ENCODE measurements at places on chromosomes 1 and 21. TPM values are rescaled to one million over a fixed set of nuclear protein-coding genes. Genes with fewer than 3 reads are reported as not detected.
A peak's percentile ranks its signal among the peaks of the same experiment; 100 is the strongest.

Gene RAB3B
- total RNA-seq, result 11.5 TPM

Gene NBPF6
- total RNA-seq, result not detected

GRCh38 chr1:153533689-153534201 is 2.0 kb downstream of the S100A6 start:
- DNase-seq, result peak; percentile 56

DNA sequence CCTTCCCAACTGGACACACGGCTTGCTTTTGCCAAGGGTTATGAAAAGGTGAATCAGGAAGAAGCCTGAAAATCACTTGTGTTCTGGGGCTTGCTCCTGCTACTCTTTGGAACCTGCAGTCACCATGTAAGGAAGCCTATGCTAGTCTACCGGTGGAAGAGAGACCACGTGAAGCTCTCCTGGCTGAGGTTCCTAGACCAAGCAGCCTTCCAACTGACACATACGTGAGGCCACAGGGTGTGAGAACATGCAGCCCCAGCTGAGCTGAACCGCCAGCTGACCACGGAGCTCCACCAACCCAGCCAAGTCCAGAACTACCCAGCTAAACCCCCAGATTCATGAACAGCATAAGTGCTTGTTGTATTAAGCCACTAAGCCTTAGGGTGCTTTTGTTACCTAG is 72.8 kb upstream of the KRTAP19-8 start:
- DNase-seq, result no peak

Gene LCE2A
- not detected for total RNA-seq

Gene SCAMP3
- total RNA-seq, result 52.5 TPM

- no peak for DNase-seq
Observed at GRCh38 chr1:84363019-84363418, 35.3 kb upstream of the DNASE2B start.

GRCh38 chr21:25635310-25635709 is 3.7 kb upstream of the JAM2 start:
- DNase-seq, result no peak

Gene HCRTR1
- 0.73 TPM for total RNA-seq

GRCh38 chr1:15620155-15620545 is 2.9 kb downstream of the DDI2 start:
- DNase-seq, result no peak

GRCh38 chr1:22363403-22364325 is 88.0 kb upstream of the ZBTB40 start:
- DNase-seq, result no peak

- no peak for DNase-seq
Observed at GRCh38 chr21:46185716-46186115, 1.5 kb upstream of the SPATC1L start.

Gene SLC44A5
- total RNA-seq, result 11.2 TPM

- DNase-seq, result no peak
Observed at GRCh38 chr1:20255666-20256065, 35.0 kb upstream of the VWA5B1 start.

DNA sequence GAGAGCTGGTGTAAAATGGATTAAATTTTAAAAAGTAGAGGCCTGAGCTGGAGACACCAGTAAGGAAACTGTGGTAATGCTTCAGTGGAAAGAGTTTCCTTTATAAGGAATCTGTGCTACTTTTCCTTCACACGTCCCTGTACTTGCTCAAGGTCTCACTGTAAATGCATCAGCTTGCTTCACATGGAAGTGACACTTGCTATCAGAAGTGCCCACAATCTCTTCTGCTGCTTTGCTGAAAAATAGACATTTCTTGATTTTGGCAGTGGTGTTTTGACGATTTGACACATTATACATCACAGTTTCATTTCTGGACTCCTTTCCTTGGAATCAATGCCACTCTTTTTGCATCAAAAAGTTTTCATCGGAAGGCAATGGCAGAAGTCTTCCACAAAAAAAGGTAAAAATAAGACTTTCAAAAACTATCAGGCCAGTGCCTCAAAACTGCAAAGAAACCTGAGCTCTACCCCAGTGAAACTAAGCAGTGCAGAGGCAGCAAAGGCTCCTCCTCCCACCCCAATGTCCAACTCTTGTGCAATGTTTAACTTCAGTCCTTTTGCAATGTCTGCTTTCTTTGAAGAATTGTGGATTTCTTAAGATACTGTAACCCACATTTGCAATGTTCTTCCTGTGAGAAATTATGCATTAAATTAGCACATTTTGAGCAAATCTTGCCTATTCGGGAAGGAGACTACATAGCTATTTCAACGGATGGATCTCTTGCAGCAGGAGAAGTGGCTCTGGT is 18.4 kb upstream of the TSPAN2 start:
- no peak for DNase-seq

- no peak for DNase-seq
Observed at GRCh38 chr1:53376742-53377437, 49.0 kb upstream of the LRP8 start.

DNA sequence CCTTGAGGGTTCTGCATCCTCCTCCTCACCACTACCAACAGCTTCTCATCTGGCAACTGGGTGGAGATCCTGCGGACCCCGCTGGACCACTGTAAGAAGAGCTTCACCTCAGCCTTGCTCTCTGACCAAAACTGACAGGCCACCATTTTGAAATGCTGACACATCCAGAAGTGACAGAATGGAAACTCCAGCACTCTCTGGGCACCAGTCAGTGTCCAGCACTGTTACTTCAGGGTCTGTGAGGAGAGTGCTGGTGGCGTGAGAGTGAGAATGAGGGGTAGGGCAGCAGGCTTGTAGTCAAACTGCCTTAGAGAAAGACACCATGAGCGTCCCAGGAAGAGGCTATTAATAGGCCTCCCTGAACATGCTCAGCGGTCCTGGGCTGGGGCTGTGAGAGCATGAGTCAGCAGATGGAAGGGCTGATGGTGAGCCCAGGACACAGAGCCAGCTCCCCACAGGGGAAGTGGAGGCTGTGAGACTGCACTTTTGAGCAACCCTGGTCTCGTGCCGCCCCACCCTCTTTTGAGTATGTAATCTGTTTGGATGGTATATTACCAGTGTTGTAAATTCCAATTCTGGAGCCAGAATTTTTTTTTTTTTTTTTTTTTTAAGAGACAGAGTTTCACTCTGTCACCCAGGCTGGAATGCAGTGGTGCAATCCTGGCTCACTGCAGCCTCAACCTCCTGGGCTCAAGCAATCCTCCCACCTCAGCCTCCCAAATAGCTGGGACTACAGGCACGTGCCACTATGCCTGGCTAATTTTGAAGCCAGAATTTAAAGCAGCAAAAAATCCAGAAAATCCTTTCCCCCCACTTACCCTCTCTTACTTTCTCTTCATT is 34.4 kb upstream of the SLC30A1 start:
- peak; percentile 26 for DNase-seq

Gene REN
- total RNA-seq, result not detected

Gene SPATA46
- not detected for total RNA-seq

Gene CADM3
- 332 TPM for total RNA-seq

DNA sequence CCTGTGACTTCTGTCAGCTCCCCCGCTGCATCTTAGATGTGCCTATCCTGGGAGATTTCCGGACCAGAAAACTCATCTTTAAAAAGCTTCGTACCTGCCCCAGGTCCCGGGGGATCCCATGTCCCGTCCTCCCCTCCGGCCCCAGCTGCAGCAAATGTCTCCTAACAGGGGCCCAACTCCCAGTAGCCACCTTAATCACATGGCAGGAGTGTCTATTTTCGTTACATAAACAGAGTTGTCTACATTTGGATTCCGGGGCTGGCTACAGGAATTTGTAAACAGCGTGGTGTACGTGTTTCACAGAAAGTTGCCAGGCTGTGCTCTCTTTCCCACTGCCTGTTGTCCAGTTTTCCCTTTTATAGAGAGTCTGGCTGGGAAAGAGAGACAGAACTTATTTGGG is 17.9 kb upstream of the KCNE2 start:
- DNase-seq, result no peak

DNA sequence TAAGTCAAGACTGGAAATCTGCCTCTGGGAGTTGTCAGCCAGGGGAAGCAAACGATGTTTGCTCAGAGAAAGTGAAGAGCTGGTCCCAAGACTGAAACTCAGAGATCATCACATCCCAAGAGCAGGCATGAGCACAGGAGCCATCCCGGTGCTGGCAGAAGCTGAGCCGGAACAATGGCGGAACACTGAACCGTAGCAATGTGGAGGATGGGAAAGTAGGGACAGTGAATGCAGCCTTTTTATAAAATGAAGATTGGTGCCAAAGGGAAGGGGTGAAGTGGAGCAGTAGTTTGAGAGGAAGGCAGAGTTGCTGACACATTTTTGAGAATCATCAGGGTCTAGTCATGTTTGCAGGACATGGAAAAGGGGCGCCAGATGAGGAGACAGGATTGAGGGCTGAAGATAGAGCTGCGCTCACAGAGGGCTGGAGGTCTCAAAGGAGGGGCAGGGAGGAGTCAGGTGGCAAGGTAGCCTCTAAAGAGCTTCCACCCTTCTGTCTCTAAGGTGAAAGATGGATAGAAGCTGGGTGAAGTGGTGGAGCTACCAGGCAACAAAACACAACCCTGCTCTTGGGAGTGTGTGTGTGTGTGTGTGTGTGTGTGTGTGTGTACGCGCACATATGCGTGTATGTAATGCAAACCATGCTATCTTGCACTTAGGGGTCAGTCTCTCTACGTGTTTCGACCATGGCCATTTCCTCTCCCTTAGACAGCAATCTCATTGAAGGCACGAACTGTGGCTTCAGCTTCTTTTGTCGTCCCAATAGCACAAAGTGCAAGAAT is 94.3 kb upstream of the IRF2BP2 start:
- no peak for DNase-seq

Gene AIRE
- total RNA-seq, result 2.2 TPM

Gene NMNAT2
- total RNA-seq, result 225 TPM

DNA sequence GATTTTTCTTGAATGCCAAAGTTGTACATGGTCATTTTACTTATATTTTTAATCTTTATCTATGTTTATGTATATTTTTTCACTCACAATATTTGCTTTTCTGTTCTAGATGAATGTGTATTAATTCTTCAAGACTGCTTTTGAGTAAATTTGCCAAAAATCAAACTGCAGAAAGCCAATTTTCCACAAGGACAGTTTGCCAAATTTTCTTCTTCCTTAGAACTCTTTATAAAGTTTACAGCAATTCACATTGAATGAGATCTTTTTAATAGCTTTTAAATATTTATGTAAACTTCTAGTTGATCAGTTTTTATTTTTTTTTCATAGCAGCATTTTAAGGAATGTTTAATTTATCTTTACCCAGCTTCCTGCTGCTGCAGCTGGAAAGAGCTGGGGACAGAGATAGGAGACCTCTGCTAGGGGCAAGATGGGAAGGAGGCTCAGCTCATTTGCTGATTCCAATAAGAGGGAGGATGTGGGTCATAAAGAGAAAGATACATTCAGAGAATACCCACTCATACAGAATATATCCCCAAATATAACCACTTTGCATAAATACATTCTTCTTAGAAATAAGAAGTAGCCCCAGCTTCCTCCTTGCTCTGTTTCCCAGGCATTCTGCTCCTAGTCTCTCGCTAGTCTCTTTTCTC is 93.0 kb downstream of the ODF2L start:
- DNase-seq, result no peak

GRCh38 chr1:41359211-41360073 is 1.8 kb upstream of the FOXO6 start:
- DNase-seq, result no peak

GRCh38 chr1:155324717-155325602 is 4.3 kb downstream of the RUSC1 start:
- peak; percentile 49 for DNase-seq

Gene GPATCH3
- total RNA-seq, result 19.1 TPM

DNA sequence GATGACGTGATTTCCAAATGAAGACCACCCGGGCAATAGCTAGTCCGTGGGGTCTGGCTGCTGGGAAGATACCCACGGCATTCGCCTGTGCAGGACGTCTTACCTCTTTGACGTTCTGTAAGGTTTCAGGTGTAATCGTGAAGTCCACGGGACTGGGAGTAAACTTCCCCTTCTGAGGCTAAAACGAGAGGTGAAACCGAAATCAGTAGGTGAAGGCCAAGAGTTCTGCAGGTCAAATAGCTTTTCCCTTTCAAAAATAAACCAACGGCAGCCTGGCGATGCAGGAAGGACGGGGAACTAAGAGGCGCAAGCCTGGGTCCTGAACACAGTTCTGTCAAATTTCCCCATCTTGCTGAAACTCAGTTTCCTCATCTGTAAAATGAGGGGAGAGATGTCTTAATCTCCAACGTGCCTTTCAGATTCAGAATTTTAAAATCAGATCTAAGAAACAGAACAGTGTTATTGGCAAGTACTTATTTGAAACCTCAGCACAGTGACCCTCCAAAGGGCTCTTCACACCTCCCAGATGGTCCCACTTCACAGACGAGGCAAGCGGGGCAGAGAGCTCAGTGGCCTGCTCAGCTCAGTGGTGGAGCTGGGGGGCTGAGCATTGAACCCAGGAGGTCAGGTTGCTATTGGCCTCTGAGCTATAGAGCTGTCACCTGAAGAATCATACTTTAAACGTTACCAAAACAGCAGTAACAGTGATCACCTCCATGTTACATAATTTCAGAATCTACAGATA is 34.7 kb downstream of the VPS26C start:
- DNase-seq, result no peak

DNA sequence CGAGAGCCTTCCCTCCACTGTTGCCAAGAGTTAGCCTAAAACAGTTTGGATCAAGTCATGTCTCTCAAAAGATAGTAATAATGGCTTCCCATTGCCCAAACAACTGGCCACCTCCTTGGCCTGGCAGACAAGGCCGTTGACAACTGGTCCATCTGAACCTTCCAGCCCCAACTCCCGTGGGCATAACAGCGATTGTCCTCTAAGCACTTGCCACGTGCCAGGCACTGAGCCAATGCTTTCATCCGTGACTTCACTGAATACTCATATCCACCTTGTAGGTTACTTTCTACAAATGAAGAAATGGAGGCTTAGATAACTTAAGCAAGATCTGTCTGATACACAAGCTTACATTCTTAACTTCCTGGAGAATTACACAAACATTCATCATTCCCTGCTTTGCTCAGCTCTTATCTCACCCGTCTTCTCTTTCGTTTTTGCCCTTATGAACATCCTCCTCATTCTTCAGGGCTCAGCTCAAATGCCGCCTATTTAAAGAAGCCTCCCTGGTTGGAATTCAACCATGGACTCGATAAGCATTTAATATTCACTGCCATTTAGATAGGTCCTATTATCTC is 106.4 kb downstream of the KCND3 start:
- DNase-seq, result no peak

DNA sequence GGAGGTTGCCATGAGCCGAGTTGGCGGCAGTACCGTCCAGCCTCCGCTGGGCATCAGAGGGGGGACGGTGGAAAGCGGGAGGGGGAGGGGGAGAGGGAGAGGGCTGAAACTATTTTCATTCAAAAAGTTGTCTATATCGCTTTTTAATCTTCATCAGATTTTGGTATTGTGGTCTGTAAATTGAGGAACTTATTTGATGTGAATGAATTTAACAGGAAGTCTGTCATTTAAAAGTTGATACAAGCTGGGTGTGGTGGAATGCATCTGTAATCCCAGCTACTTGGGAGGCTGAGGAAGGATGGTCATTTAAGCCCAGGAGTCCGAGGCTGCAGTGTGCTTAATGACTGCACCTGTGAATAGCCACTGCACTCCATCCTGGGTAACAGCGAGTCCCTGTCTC is 3.0 kb upstream of the EPHX4 start:
- no peak for DNase-seq

DNA sequence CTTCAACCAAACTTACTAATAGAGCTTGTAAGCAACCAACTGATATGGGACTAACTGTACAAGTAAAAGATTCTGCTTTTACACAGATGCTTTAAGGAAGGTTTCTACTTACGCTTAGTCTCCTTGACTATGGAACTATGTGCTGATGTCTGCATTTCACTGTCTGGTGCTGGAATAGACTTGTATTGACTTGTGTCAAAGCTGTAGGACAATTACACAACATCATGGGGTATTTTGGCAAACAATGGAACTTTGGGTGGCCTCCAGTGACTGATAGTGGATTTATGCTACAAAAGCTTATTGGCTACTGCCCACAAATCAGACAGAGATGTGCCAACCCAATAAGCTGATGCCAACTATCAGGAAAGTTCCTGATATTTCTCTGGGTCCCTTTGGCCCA is 10.6 kb downstream of the CBR1 start:
- DNase-seq, result no peak
